ENCODE measurements at places on chromosomes 2 and 18.

DNA sequence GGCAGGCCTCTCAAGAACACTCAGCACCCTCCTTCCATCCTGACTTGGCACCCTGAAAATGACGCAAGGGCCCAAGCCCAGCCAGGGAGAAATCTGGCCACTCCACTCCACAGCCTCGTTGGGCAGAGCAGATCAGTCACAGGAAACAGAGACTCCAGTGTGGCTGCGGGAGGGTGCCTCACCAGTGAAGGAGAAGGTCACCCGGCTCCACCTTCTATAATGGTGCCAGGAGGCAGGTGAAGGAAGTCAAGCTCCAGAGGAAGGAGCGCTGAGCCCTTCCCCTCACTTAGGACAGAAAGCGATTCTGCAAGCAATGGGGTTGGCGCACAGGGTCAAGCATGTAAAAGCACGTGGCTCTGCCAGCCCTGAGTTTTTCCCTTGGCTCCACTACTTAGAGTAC lies 35.3 kb downstream of the CRACDL start:
- DNase-seq: no peak

GRCh38 chr18:51278045-51278649 lies 80.7 kb upstream of the MEX3C start:
- DNase-seq: no peak

GRCh38 chr2:241788572-241788971 lies 11.9 kb downstream of the GAL3ST2 start:
- DNase-seq: no peak

- no peak for DNase-seq
Measured at GRCh38 chr2:218880859-218881594, 375 bp downstream of the WNT10A start.

DNA sequence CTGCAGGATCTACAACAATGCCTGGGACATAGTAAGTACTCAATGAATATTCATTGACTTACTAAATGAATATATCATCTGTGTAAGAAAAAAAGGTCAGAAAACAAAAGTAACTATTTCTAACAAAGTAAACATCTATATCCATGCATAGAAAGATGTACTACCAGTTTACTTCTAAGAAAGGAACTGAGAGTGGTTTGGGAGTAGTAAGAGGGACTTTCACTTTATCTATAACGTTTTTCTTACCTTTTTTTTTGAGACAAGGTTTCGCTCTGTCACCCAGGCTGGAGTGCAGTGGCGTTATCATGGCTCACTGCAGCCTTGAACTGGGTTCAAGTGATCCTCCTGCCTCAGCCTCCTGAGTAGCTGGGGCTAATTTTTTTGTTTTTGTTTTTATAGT lies 25.7 kb downstream of the DHX57 start:
- no peak for DNase-seq

GRCh38 chr2:32379352-32379751 lies 22.5 kb downstream of the BIRC6 start:
- no peak for DNase-seq

- DNase-seq: no peak
Measured at GRCh38 chr2:181540421-181540820, 83.2 kb downstream of the ITGA4 start.

GRCh38 chr2:236334122-236334876 lies 70.1 kb upstream of the ASB18 start:
- no peak for DNase-seq

GRCh38 chr2:134401081-134401497 lies 147.2 kb downstream of the MGAT5 start:
- DNase-seq: no peak

- no peak for DNase-seq
Measured at GRCh38 chr18:58649966-58650816, 21.1 kb upstream of the MALT1 start.

GRCh38 chr2:28726177-28726576 lies 25.5 kb upstream of the PPP1CB start:
- DNase-seq: no peak

DNA sequence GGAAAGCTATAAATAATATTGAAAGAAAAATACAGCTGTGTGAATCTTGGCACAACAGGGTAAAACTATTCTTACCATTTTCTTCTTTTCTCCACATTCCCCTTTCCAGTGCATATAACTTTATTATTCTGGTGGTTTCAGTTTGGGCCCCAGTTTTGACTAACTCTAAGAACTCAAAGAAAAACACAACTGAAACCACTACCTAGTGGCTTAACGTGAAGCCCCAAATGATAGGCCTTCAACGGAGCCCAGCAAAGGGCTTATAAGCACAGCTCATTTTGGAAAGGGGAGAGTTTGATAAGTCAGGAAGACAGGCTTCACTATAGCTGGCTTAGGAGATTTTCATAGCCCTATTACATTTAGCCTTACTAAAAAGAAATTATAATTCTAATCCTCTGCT lies 62.4 kb downstream of the PPP1R1C start:
- DNase-seq: no peak

- peak; percentile 52 for DNase-seq
Measured at GRCh38 chr2:9782197-9782719, 61.0 kb upstream of the TAF1B start.

DNA sequence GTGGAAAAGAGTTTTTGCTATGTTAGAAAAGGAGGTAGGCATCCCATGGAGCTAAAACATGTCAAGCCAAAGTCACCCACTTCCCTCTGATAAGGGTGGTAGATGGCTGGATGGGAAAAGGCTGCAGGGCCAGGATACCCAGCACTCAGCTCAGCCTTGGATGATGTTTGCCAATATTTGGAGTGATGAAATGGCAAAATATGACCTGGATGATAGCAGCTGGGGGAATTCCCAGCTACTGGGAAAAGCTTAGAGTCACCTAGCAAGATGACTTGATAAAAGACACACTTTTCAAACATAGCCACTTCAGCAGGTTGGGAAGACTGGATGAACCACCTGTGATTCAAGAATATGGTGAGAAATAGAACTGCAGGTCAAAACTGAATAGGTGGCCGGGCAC lies 10.1 kb downstream of the RFX8 start:
- DNase-seq: no peak

- no peak for DNase-seq
Measured at GRCh38 chr2:229825476-229825875, 96.3 kb downstream of the TRIP12 start.

GRCh38 chr18:21636769-21637168 lies 24.7 kb downstream of the SNRPD1 start:
- DNase-seq: no peak

GRCh38 chr2:241126201-241126611 lies 23.1 kb downstream of the PASK start:
- DNase-seq: no peak

DNA sequence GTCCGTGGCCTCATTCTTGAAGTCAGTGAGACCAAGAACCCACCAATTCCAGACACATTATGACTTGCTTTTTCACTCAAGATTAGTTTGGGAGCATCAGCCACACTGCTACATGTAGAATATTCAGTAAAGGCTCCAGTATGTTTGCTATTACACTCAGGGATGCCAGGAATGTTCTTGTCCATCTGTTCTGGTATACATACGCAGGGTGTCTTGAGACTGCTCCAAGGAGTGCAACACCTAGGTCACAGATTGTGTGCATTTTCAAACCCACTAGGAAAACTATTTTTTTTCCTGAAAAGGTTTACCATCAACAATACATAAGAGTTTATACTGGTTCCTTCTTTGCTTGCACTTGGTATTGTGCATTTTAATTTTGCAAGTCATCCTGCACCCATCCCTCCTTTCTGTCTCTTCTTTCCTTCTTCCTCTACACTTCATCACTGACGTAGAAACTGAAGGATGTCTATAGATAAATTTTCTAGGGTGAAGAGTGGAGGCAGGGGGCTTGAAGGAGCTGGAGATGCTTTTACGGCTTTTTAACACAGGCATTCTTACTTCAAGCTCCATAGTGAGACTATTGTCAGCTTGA lies 35.3 kb upstream of the MAP2 start:
- DNase-seq: no peak

- DNase-seq: no peak
Measured at GRCh38 chr2:3641841-3642421, 16.1 kb upstream of the ALLC start.

DNA sequence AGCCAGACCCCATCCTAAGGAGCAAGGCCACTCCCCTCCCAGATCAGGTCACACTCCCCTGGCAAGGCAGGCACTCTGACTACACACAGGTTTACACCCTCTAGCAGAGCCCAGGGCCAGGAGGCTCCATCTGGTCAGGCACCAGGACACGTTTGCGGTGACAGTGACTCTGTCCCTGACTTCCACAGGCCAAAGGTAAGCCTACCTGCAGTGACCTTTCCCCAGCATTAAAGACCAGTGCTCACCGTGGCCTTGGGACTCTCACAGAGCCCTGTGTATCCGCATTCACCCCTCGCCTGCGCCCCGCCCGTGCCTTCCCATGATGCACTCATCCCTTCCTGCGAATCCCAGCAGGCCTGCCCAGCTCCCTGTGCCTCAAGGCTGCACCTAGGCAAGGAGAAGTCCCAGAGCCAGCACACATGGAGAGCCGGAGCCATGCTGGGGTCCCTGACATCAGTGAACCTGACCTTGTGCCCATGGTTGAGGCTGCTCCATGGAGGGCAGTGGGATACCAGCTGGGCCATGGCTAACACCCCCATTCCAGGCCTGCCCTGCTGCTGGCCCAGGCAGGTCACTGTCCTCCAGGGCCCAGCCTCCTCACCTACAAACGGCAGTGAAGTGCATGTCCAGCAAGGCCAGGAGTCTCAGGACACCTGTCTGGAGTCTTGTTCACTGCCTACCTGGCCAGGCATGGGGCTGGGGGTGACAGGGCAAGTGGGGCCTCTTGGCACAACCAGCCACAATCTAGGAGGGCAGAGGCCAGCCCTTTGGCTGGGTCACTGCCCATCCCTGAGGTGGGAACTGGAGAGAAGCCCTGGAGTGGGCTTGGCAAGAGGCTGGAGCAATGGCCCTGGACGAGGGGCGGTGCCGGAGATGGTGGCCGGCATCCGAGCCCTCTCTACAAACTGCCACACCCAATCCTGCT lies 3.0 kb downstream of the NEURL3 start:
- DNase-seq: no peak

- DNase-seq: no peak
Measured at GRCh38 chr18:33573193-33573592, 4.8 kb upstream of the ASXL3 start.

GRCh38 chr18:33135951-33136660 lies 304.4 kb downstream of the CCDC178 start:
- no peak for DNase-seq

GRCh38 chr2:94767336-94767735 lies 103.9 kb upstream of the TEKT4 start:
- no peak for DNase-seq

DNA sequence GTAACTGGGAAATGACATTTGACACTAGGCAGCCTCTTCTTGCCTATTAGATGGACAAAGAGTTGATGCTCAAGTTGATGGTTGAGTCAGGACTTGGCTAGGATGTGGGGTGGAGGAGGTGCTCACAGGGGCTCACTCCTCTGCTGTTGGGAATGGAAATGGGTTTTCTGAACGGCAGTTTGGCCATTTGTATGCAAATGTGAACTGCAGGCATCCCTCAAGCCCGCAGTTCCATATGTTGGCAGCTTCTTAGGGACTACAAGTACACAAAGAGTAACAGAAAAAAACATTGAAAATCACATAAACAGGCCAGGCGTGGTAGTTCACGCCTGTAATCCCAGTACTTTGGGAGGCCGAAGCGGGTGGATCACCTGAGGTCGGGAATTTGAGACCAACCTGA lies 80.8 kb downstream of the INPP5D start:
- no peak for DNase-seq

- DNase-seq: no peak
Measured at GRCh38 chr2:55862673-55863390, 60.8 kb downstream of the EFEMP1 start.

GRCh38 chr18:56770097-56770496 lies 118.9 kb downstream of the WDR7 start:
- DNase-seq: no peak

GRCh38 chr18:66734451-66734850 lies 130.6 kb upstream of the CDH19 start:
- DNase-seq: no peak

- DNase-seq: no peak
Measured at GRCh38 chr2:31324016-31324633, 90.2 kb downstream of the EHD3 start.

GRCh38 chr2:15047184-15047583 lies 414.7 kb downstream of the LRATD1 start:
- DNase-seq: no peak

DNA sequence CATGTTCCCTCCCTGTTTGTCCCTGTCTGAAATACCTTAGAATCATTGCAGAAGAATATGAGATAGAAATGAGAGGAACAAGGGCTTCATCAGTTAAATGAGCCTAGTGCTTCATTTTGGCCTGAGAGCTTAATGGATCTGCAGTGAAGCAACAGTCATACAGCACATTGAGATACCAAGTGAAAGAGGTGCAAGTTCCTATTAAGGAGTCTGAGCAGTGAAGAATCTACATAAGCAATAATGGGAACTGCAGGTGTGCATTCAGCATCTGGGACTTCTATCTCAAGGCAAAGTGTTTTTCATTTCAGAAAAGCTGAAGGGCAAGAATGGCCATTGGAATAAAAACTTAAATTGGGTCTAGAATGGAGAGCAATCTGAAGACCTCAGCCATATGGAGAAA lies 323.2 kb upstream of the SLC39A10 start:
- DNase-seq: no peak

DNA sequence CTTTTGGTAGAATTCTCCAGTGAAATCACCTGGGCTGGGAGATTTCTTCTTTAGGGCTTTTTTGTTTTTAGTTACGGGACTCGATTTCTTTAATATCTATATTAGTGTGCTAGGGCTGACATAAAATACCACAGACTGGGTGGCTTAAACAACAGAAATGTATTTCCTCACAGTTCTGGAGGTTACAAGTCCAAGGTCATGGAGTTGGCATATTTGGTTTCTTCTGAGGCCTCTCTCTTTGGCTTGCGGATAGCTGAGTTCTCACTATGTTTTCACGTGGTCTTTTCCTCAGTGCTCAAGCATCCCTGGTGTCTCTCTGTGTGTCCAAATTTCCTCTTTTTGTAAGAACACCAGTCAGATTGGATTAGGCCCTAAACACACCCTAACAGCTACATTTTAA lies 208.5 kb upstream of the DTNA start:
- no peak for DNase-seq

- DNase-seq: no peak
Measured at GRCh38 chr18:48095726-48096125, 165.3 kb upstream of the SMAD2 start.

DNA sequence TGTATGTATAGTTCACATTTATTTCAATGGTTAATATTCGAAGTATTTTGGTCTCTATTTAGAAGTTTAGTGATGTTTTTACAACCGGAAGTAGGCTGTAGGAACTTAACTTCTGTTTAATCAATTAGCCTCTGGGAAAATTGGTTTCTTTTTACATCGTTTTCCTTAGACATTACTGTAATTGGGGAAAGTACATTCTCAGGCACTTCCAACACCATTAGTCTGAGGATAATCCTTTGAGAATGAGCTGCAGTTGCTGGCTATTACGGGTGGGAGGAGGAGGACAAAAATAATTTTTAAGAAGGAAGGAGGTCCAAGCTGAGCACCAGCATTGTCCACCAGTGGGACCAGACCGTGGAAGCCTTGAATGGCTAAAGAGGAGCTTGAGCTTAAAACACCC lies 70.4 kb upstream of the ST3GAL5 start:
- no peak for DNase-seq
